ENCODE measurements at places on chromosomes 4 and X.

DNA sequence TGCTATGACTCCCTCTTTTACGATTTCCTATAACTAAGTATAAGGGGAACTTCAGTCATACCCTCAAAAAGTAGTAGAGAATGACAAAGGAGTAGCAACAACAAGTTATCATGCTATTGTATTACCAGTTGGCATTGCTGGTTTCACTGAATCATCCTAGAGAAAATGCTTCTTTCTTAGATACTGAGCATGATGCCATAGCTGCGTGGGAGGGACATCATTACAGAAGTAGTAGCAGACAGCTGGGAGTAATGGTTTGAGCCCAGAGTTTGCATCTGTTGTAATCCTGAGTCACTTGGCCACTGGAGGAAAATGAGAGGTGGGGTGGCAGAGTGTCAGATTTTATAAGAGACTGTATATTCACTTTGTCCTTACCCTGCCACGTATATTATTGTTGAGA, 38.6 kb downstream of the MTMR1 start:
- DNase-seq = no peak

- DNase-seq = no peak
These were observed 24.8 kb downstream of the EVC2 start for GRCh38 chr4:5683566-5683965.

GRCh38 chr4:95998311-95998710, 158.4 kb downstream of the PDHA2 start:
- DNase-seq = no peak

DNA sequence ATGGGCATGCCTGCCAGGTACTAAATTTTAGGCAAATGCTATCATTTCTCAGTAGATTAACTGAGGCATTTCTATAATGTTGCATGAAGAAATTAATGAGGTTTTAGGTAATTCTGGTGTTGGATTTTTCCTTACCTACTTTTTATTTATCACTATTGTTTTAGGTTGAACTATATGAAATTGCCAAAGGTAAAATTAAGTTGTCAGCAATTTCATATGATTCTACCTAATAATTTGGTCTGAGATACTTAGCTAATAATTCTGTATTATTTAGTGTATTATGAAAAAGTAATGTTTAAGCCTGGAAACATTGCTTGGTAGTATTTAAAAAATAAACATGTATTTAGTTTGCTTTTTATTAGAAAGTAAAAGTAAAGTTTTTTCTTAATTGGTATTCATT, 22.7 kb downstream of the SLC4A4 start:
- DNase-seq = no peak

DNA sequence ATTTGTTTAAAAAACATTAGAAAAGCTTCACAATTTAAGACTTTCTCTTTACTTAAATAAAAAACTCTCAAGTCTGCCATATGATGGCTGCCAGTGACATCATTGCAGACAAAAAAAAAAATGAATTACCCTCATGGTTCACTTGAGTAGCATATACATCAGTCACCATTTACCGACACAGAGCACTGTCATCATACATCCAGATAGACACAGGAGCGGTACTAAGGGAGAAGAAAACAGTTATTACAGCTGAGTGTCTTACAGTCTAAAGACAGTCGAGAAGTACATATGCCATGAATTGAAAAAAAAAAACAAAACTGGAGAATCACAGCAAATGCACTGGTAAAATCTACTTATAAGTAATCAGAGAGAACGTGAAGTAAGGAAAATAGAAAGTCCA, 405.7 kb upstream of the GALNT7 start:
- DNase-seq = no peak
